Neural crest cell (in vitro differentiated cells): ENCODE measurements at places on chromosomes 7 and 10. TPM values are rescaled to one million over a fixed set of nuclear protein-coding genes. Genes with fewer than 3 reads are reported as not detected.
A peak's percentile ranks its signal among the peaks of the same experiment; 100 is the strongest.

DNA sequence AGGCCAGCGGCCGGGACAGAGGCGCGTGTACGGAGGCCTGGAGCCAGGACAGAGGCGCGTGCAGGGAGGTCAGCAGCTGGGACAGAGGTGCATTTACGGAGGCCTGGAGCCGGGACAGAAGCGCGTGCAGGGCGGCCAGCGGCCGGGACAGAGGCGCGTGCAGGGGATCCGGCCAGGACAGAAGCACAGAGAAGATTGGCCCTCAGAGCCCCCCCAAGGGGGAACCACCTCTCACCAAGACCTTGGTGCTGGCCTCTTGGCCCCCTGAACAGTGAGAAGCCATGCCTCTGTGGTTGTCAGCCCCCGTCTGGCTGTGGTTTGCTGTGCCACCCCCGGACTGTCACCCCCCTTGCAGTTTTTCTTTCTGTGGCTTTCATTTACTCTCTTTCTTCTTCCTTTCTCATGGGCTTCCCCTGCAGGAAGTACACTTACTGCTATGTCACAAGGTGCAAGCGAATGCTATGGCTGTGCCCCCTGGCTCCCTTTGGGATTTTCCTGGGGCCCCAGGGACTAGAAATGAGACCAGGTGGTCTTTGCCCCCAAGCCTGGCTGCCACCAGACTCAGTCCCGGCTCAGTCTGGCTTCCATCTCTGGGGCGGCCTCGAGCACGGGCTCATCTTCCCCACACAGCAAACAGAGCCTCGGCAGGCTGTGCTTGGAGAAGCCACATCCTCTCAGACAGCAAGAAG lies 41.1 kb downstream of the INSIG1 start:
- no peaks in the 10 kb centered on the region for H3K36me3 ChIP-seq
- no peaks in the 10 kb centered on the region for H3K4me1 ChIP-seq
- H3K4me3 ChIP-seq: no peak overlapping the region
- peak overlapping the region; percentile 51 for H3K27ac ChIP-seq

GRCh38 chr10:77267703-77268675 lies 369.6 kb downstream of the KCNMA1 start:
- no peak overlapping the region for H3K4me3 ChIP-seq
- no peaks in the 10 kb centered on the region for H3K36me3 ChIP-seq
- peaks cover 18% of the 10 kb centered on the region for H3K27me3 ChIP-seq
- H3K4me1 ChIP-seq: peaks cover 14% of the 10 kb centered on the region
- H3K27ac ChIP-seq: no peak overlapping the region

- H3K27ac ChIP-seq: no peak overlapping the region
- DNase-seq: no peak
- H3K4me1 ChIP-seq: no peaks in the 10 kb centered on the region
- no peaks in the 10 kb centered on the region for H3K27me3 ChIP-seq
- H3K4me3 ChIP-seq: no peak overlapping the region
Measured at GRCh38 chr7:134353411-134353810, 36.7 kb upstream of the SLC35B4 start.

GRCh38 chr10:117502421-117503243 lies 39.9 kb upstream of the EMX2 start:
- H3K4me1 ChIP-seq: peaks cover 37% of the 10 kb centered on the region
- H3K36me3 ChIP-seq: no peaks in the 10 kb centered on the region
- H3K27me3 ChIP-seq: peaks cover 4% of the 10 kb centered on the region
- H3K4me3 ChIP-seq: peak overlapping the region; percentile 4
- peak overlapping the region; percentile 57 for H3K27ac ChIP-seq

Gene MYO3A
- total RNA-seq: 0.82 and 1.4 TPM in 2 replicates

DNA sequence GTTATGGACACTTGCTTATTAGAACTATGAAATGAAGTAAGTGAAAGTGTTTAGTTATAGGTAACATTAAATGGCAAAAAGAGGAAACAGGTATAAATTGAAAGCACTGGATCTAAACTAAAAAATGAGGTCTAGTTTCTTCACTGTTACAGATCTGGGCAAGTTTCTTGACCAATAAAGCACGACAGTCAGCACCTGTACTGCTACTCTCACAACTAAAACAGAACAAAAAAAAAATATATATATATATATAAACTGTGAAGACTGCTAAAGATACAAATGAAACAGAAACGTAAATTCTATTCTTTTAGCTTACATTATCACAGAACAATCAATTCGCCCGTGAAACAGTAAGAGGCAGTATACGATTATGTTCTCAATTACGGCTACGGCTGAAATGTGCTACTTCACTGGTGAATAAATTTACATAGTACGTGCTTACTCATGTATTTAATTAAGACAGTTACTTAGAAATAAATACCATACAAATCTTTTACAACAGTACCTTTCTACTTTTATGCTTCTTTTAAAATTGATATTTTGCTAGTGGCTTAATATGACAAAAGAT lies 4.2 kb downstream of the AHR start:
- H3K27me3 ChIP-seq: peaks cover 26% of the 10 kb centered on the region
- DNase-seq: no peak
- peaks cover 5% of the 10 kb centered on the region for H3K36me3 ChIP-seq
- peaks cover 15% of the 10 kb centered on the region for H3K4me1 ChIP-seq
- H3K27ac ChIP-seq: no peak overlapping the region
- H3K4me3 ChIP-seq: no peak overlapping the region

Gene SRRT
- total RNA-seq: 330 and 356 TPM in 2 replicates

DNA sequence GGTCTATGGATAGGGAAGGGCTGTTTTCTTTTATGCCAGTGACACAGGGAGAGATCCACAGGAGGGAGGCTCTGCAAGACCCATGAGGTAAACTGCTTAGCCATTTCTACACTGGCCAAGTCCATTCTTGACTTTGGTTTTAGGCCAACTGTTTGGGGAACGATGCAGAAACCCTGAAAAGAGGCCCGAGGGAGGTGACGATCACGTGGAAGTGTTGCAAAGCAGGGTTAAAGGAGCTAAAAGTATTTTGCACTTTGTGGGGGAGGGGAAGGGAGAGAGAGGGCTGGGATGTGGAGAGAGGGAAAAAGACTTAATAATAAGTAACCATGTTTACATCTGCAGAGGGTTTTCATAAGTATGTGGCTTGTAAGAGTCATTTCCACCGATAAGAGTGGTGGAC lies 239.7 kb downstream of the EMX2 start:
- H3K4me1 ChIP-seq: no peaks in the 10 kb centered on the region
- no peaks in the 10 kb centered on the region for H3K36me3 ChIP-seq
- no peak for DNase-seq
- peaks cover 5% of the 10 kb centered on the region for H3K27me3 ChIP-seq

- H3K27me3 ChIP-seq: peaks cover 2% of the 10 kb centered on the region
- peak overlapping the region; percentile 12 for H3K27ac ChIP-seq
- no peak for DNase-seq
- peaks cover 3% of the 10 kb centered on the region for H3K36me3 ChIP-seq
- H3K4me3 ChIP-seq: no peak overlapping the region
Measured at GRCh38 chr7:67913604-67914003, 917.0 kb downstream of the TYW1 start.
